ENCODE measurements at places on chromosomes 3 and 15.

DNA sequence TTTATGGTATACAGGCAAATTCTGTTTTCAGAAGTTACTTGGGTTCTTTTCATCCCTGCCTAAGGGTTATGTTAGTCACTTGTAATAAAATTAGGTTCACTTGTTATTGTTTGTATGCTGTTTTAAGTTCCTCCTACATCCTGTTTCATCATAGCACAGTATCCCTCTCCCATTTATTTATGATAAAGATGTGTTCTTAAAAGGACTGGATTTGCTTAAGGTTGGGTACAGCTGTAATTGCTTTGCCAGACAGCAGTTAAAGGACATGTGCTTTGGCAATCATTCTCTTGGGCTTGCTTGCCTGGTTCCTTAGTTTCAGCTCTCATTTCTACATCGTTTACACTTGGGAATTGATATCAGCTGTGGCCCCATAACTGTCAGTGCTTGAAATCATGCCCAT is 11.7 kb downstream of the ATP2C1 start:
- DNase-seq: no peak

DNA sequence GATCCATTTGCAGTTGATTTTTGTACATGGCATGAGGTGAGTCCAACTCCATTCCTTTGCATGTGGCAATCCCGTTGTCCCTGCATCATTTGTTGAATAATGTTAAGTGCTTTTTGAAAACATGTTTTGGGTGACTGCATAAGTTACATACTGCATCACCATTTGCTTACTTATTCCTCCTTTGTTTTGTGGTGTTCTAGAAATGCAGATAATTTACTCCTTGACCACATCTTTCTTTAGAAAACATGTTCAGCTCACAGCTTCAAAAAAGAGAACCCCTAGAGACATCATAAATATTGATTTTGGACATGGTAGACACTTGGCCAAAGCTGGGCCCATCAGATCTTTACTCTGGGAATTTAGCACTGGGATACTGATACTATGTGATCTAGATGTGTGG is 135.3 kb upstream of the DAZL start:
- DNase-seq: no peak

DNA sequence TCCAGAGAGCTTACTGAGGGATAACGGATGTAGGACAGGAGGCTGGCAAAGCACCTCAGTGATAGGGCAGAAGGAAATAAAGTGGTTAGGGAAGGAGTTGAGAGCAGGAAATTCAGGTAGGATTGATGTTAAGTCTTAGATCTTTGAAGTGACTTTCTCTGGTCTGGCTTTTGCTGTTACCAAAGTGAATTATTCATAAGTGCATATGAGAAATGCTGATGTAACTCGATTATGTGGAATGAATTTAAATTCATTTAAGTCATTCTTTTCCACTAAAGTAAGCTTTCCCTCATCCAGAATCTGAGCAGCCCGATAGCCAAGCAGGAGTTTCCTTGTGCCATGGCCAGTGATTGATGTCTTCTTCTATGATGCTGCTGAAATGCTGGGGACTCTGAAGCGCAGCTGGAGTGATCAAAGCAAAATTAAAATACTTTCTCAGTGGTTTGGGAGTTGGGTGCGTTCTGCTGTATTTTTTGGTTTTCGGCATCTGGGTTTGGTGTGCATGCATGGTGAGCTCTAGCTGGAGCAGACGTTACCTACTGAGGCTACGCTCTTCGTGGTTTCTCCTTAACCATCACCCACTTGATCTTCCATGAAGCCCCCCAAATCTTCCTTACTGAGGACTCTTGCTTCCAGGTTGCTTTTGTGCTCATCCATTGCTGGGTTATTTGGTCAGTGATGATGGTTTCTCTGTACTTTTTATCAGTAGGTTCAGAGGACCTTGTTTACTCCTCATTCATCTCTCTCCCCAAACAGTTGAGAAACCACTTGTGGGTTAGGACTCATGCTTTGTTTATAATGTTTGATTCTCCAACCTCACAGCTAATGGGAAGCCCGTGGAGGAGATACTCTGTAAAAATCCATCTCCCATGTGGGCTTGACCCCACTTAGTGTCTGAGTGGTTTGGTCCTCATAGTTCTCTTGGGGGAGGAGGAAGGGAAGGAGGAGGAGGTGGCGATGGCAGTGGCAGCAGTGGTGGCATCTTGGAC is 72.5 kb downstream of the IGF1R start:
- DNase-seq: no peak

- DNase-seq: no peak
Observed at GRCh38 chr3:130743354-130743753, 3.3 kb downstream of the PIK3R4 start.
